ENCODE measurements at places on chromosomes 7 and 10.

- ATAC-seq: peak; percentile 99
These were observed 85.4 kb downstream of the ICA1 start for GRCh38 chr7:8176370-8177081.

GRCh38 chr7:88355011-88355410 is 48.3 kb upstream of the STEAP4 start:
- no peak for ATAC-seq

GRCh38 chr10:74766501-74766900 is 59.9 kb upstream of the KAT6B start:
- ATAC-seq: no peak

DNA sequence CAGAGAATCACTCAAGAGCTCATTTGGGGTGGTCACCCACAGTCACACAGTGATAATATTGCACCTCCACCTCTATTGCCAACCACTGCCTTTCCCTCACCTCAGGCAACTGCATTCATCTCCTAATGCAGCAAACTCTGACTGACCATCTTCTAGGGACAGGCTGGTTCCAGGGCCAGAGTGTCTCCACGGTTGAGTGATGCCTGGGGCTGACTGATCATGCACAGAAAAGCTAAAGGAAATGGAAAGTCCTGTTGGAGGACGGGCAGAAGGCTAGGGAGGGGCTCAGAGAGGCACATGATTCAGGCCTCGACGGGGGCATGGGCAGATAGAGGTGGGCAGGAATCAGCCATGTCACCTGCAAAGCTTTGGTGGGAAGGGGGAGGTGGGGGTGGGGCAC is 127.1 kb upstream of the TNS3 start:
- no peak for ATAC-seq

GRCh38 chr7:158257001-158257400 is 330.6 kb downstream of the PTPRN2 start:
- ATAC-seq: no peak

- ATAC-seq: no peak
These were observed 340.3 kb downstream of the FRMD4A start for GRCh38 chr10:13990392-13990805.

DNA sequence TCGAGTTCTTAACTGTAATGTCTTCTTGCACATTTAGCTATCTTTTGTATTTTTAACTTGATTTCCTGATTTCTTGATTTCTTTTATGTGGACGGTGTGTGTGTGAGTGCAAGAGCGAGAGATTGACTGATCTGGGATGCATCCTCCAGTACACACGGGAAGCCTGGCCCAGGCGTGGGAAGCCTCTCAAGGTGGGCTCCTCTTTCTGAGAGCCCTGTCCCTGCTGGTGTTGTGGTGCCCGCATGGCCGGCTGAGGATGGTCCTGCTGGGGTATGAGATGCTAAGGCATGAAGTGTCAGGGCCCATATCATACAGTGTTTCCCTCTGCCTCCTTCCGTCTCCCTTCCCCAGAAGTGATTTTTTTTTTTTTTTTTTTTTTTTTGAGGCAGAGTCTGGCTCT is 130.8 kb upstream of the TCERG1L start:
- no peak for ATAC-seq

DNA sequence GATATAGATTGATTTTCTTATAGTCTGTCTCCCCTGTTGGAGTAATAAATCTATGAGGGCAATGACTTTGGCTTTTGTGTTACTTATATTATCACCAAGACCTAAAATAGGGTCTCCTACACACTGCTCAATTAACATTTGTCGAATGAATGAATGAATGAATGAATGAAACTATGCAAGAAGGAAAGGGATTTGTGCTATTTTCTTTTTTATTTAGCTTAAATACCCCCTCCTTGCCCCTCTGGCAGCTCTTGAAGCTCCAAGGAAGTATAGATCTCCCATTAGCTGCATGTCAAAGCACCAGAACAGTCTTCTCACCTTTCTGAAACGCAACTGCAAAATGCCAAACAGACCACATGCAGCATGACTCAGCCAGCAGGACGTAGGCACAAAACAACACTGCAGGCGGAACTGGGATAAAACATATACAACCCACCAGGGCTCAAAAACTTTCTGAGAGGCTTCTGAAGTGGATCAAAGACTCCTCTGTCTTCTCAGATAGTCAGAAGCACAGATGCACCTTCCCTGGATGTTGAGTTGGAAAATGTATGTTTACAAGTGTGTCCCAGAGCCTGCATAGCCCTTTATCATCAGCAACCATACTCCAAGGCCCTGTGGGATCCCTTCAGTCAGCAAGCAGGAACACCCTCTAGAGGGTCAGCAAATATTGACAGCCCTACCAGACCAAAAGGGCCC is 187.8 kb downstream of the NPSR1 start:
- ATAC-seq: no peak

- no peak for ATAC-seq
These were observed 5.8 kb downstream of the AP4M1 start for GRCh38 chr7:100107125-100107737.

- ATAC-seq: no peak
These were observed 1120.6 kb downstream of the SORCS3 start for GRCh38 chr10:105761576-105762260.

DNA sequence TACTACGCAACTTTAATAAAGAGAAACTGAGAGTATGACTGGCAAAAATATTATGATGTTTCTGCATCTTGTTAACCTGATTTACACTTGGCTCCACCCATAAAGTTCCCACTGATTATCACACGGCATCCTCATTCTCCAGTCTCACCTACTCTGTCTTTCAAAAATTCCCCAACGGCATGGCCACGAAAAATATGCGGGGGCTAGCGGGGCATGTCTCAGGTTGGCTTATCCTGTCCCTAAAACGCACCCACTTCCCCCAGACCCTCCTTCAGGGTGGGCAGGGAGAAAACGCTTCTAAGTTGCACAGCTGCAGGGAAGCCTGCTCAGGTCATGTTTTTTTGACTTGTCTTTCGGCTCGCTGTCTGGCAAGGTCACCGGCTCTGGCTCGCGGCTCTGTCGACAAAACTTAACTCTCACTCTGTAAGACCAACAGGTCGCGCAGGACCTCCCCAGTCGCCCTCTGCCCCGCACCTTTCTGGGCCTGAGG is 3.8 kb downstream of the CDK6 start:
- peak; percentile 5 for ATAC-seq

DNA sequence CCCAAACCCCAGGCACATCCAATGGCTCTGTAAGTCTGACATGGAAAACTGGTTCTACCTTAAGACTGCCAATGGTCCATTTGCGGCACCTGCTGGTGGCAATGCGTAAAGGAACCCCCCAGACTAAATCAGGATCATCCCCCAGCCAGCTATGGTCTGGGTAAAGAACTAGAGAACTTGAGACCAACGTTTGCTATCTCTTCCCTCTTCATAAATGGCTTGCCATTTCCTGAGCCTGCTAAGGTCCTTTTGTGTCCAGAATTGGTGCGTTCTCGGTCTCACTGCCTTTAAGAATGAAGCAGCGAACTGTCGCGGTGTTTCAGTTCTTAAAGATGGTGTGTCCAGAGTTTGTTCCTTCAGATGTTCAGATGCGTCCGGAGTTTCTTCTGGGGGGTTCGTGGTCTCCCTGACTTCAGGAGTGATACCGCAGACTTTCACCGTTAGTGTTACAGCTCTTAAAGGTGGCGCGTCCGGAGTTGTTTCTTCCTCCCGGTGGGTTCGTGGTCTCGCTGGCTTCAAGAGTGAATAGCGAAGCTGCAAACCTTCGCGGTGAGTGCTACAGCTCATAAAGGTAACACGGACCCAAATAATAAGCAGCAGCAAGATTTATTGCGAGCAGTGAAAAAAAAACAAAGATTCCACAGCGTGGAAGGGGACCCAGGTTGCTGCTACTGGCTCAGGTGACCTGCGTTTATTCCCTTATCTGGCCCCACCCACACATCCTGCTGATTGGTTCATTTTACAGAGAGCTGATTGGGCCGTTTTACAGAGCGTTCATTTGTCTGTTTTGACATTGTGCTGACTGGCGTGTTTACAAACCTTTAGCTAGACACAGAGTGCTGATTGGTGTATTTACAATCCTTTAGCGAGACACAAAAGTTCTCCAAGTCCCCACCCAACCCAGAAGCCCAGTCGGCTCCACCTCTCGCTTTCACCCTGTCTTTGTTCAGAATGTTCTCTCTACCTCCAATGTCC is 95.4 kb downstream of the ELMO1 start:
- peak; percentile 85 for ATAC-seq

DNA sequence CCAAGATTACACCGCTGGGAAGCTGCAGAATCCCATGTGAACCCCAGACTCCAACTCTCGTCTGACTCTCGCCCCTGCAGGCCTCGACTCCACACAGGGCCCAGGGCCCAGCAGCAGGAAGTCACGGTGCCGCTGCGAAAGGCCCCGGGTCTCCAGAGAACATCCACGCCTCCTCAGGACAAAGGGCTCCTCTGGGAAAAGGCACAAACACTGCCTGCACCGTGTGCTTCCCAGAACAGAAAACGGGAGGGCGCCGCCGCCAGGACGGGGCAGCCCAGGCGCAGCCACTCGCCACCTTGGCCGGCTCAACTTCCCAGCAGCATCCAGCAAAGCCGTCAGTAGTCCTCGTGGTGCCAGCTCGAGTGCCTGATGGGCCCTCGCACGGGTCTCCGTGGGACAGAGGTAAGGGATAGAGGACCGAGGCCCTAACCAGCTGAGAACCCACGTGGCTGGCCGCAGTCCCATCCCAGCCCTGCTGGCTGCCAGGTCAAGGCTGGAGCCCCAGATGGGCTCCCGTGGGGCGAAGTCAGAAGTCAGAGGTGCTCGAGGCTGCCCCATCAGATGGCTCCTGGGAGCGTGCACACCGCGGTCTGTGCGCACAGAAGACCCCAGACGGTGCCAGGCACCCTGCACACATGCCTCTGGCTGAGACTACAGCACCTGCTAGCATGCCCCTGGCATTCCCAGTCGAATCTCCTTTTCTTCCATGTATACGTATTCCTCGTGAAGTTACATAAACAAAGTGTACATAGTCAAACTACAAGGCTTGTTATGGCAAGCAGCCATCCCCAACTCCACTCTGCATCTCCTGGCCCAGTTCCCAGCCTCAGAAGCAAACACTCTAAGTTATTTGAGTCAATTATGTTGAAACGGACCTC is 60.2 kb downstream of the MAD1L1 start:
- ATAC-seq: no peak

DNA sequence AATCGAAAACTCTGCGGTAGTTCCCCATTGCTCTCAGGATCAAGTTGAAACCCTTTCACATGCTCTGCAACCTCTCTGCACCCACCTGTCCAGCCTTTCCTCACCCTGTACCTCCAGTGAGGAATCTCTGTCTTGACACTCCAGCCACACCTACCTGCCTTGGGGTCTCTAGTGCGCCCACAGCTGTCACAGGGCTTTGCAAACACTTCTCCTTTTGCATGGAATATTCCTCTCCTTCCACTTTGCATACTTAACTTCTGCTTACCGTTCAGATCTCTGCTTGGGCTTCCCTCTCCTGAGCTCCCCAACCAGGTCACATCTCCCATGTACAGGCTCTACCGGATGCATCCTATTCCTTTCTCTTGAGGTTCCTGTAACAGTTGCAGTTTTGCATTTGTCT is 6.6 kb upstream of the ZYX start:
- no peak for ATAC-seq

DNA sequence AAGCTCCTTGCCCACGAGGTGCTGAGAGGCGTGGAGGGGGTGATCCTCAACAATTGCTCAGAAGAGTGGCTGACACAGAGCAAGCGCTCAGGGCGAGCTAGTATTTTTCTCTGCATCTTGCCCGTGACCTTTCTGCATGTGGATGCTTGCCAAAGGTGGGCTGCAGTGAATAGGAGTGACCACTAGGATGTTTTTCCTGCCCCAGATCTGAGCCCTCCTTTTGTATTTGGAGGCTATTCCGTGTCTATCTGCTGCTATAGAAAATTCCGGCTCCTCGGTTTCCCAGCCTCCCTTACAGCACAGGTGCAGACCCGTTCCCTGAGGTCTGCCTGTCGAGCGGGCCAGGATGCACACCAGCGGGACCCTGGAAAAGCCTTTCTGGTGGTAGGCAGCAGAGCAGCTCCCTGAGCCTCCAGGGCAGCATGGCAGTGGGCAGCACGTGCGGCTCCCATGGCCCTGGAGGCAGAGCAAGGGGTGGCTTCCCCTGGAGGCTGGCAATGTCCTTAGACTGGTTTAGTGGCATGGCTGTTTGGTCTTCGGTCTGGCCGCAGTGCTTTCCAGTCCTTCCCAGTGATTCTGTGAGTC is 145.1 kb upstream of the PCBD1 start:
- no peak for ATAC-seq

GRCh38 chr7:36115448-36116321 is 37.4 kb upstream of the EEPD1 start:
- ATAC-seq: peak; percentile 98

- ATAC-seq: no peak
These were observed 116.8 kb downstream of the CPED1 start for GRCh38 chr7:121105262-121105661.

- ATAC-seq: no peak
These were observed 2.8 kb downstream of the HOXA10 start for GRCh38 chr7:27171325-27171636.

- ATAC-seq: no peak
These were observed 61.3 kb downstream of the GALNT17 start for GRCh38 chr7:71193099-71193810.

DNA sequence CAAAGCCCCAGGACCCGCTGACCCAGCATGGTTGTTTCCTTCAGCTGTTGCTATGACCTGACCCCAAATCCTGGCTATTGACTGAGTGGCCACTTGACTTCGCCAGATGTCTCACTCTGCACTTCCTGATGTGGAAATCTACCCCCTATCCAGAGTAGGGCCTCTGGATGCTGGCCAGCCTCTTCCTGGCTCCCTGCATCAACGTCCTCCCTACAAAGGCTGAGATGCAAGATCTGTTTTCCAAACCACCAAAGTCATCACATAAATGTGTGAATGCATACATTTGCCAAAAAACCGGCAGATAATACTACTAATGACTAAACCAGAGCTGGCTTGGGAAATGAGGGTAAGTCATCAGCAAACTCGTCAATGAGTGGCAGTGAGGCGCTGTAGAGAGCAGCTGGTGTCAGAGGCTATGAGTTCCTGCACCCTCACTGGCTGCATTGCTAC is 70.4 kb downstream of the PYROXD2 start:
- no peak for ATAC-seq

GRCh38 chr7:139562491-139562890 is 39.0 kb downstream of the CLEC2L start:
- no peak for ATAC-seq

DNA sequence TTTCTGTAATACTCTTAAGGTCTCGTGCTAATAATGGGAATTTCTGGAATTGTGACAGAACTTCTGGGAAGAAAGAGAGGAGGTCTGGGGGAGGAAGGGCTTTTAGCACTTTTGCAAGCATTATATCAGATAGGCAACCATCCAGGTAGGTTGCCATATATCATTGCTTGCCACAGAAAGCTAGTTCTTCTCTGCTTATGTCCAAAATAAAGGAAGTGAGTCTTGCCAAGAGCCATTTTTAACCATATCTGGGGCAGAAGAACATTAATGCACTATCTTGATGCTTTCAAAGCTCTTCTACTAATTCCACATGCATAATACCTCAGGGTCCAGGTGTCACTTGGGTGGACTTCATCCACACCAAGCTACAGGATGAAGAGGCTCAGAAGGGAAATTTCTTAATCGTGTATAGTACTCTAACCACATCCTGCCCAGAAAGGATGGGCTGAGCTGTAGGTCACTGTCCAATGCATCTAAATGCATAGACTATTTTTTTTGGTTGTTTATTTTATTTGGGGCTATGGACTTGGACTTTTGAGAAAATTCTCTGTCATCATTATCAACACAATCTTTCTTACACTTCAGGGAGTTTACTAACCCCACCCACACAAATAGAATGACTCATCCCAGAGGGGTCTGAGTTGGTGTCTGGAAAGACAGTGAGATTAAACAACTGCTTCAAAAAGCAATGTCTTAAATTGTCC is 68.9 kb upstream of the ADO start:
- peak; percentile 69 for ATAC-seq

GRCh38 chr7:69531050-69531449 is 67.2 kb upstream of the AUTS2 start:
- no peak for ATAC-seq

All from stimulated activated memory B cell treated with anti-CD40 and anti-IgM and Interleukin-4, amounts not matched to agents 10 μg/mL and 1 μg/mL and 100 μg/mL, for 72 hours (primary cell).